ENCODE measurements at places on chromosomes 5 and 9.

DNA sequence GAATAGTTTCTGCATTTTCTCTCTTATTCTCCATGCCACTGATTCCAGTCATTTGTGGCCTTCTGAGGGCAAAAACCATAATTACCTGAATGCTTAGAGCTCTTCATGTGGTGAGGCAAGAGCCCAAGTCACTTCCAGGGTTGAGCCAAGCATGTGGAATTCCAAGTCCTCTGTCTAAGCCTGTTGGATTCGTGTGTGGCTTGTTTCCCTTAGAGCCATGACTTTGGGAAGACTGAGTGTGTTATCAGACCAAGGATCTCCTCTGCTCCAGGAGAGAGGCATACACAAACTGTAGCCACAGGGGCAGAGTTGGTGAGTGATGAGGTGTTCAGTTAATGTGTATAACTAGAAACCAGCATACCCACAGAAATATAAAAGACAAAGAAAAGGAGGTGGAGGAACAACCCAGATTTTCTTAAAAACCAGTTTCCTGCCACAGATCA is 27.1 kb downstream of the SLC22A5 start:
- no peak for DNase-seq

- DNase-seq: no peak
Observed at GRCh38 chr5:91417219-91417618, 34.1 kb upstream of the ARRDC3 start.

DNA sequence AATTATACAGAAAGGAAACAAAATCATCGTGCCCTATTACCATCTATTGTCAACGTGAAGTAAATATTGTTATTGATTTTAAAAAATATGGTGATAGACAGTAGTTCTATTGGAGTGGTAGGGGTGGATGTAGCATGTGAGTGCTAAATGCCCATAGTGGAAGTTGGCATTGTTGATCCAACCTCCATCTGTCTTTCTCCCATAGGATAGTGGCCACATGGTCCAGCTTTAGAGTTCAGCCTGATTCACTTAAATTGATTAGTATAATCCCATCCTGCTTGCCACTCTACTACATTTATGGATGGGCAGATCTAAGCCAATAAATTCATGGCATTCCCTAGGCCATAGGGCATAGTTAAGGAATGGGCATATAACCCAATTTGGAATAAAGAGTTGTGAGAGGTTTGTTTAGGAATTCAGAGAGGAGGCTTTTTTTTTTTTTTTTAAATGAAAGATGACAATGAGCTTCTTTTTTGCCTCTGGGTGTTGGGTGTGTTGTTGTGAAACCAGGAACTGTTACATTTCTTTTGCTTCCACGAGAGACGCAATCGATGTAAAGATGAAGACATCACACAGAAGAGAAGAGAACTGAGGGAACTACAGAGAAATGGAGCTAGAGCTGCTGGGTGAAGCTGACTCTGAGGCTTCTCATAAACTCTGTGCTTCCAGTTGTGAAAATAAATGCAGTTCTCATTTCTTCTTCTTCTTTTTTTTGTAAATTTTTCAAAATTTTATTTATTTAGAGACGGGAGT is 12.5 kb upstream of the CHD1 start:
- DNase-seq: no peak

DNA sequence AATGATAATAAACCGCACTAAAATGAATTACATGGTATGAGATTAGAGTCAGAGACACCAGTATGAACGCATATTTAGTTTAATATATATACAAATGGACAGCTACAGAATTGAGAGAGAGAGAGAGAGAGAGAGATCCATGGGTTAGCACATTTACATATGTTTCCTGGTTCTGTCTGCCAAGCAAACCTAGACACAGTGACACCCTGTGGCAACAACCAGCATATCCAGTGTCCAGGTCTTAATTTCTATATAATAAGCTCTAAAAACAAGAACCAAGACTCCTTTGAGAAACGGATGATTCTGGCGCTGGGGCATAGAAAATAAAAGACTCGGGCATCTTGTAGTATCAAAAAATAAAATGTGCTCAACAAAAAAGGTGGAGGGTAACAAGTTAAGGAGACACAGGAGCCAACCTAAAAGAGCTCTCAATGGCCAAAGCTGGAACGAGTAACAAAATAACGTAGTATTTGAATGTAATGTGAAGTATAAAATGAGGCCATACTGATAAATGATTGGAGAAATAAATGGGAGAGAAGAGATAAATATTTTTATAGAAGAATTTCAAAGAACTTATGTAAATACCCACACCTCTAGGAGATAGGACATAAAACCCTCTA is 84.5 kb downstream of the RFX3 start:
- peak; percentile 1 for DNase-seq

GRCh38 chr5:170408226-170408625 is 19.1 kb upstream of the KCNMB1 start:
- no peak for DNase-seq

DNA sequence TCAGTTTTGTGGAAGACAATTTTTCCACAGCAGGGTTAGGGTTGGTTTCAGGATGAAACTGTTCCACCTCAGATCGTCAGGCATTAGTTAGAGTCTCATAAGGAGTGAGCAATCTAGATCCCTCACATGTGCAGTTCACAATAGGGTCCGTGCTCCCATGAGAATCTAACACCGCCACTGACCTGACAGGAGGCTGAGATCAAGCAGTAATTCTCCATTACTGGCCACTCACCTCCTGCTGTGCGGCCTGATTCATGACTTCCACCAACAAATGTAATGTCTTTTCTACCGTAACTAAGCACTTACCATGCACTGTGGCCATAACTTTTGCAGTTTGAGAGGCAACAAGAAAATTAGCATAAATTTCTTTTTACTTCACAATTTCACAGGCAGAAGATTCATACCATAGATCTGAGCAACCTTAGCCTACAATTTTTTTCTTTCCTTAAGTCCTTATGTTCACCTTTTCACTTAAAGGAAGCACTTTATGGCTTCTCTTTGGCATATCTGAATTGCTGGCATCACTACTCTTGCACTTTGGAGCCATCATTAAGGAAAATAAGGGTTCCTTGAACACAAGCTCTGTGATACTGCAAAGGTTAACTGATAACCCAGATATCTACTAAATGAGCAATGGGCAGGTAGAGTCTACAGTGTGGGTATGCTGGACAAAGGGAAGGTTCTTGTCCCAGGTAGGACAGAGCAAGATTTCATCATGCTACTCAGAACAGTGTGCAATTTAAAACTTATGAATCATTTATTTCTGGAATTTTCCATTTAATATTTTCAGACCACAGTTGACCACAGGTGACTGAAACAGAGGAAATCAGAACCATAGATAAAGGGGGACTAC is 83.0 kb upstream of the IFNK start:
- DNase-seq: no peak

DNA sequence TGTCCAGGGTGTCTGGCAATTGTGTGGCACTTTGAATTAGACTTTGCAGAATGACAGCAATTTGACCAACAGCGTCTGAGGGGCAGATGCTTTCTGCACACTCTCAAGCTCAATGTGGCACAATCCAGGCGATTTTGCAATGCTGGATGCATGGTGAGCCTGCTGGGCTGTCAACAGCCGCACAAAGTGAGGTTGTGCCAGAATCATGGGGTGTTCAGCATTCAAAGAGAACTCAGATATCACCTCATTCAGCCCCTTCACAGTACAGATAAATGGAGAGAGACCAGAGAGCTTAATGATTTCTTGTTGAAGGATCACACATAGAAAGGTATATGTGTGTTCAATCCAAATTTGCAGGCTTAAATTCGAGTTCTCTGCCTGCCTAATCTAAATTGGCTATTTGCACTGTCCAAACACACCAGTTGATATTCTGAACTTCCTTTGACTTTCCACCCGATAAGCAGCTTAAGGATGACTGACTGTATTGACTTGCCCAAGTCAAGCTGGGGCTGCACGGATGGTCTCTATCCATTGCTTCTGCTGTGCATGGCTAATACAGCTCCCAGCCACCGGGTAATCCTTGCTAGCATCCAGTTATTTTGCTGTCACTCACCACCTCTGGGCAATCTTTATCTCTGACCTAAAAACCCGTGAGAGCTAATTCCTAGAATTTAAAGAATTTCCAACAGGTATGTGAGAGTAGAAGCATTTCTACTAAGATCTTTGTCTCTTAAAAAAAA is 157.9 kb upstream of the TAS2R1 start:
- DNase-seq: no peak

DNA sequence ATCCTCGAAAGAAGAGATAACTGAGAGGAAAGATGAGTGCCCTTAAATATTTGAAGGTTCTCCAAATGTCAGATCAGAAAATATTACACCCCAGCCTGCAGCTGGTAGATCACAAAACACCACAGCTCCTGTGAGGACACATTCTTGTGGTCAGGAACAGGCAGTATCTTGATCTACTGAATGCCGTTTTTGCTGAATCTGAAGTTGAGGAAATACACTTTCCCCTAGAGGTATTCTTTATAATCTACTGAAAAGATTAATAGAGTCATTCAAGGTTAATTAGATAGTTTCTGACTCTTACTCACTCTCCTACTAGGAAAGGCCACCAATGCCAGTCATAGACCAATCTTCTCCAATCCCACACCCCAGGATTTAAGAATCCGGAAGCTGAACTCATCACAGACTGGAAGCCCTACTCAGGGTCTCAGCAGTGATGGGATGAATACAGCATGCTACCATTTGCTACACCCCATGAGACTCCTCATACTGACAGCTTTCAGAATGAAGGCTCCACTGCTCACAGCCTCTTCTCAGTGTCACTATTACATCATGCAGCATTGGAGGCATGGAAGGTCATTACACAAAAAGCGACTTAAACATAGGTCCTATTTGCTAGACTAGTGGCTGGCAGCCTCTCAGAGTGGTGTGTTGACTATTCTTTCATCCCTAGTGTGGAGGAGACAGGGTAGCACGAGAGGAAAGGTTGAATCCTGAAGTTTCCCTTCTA is 143.9 kb upstream of the SLC1A3 start:
- DNase-seq: no peak

DNA sequence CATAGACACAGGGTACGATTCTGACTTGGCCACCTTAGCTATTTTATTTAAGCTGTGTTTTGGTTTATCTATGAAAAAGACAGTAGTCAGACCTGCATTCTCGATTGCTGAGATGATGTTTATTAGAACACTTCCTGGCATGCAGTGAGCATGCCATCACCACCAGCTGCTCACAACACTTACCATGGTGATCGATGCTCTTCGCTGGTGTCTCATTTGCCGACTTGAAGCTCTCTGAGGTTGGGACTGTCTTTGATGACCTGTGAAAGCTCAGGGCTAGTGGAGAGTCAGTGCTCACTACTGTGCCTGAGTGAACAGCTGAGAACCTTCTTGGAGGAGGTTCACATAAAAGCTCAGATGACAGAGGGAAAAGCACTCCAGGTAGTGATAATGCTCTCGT is 4.4 kb upstream of the C9orf153 start:
- no peak for DNase-seq

GRCh38 chr5:11037080-11037479 is 276.0 kb upstream of the DAP start:
- DNase-seq: no peak

GRCh38 chr5:125440905-125441304 is 694.5 kb upstream of the ZNF608 start:
- no peak for DNase-seq

- no peak for DNase-seq
Observed at GRCh38 chr5:32475334-32476097, 31.0 kb upstream of the ZFR start.

DNA sequence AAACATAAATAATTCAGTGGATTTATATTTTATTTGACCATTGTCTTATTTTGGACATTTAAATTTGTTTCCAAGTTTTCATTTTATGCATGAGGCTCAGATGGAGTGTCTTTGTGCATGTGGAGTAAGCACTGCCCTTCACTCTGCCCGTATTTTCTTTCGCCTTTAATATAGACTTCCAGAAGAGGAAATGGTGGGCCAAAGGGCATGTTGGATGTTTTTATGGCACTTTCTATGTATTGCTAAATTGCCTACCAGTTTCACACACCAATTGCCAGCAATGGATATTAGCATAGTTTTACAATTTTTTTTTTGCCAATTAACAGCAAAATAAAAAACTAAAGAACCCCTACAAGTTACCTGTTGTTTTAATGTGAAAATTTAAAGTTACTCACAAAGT is 38.4 kb downstream of the ZSWIM6 start:
- no peak for DNase-seq

- no peak for DNase-seq
Observed at GRCh38 chr9:119898316-119898715, 529.1 kb upstream of the BRINP1 start.

- DNase-seq: no peak
Observed at GRCh38 chr5:154743812-154744211, 11.4 kb upstream of the LARP1 start.

DNA sequence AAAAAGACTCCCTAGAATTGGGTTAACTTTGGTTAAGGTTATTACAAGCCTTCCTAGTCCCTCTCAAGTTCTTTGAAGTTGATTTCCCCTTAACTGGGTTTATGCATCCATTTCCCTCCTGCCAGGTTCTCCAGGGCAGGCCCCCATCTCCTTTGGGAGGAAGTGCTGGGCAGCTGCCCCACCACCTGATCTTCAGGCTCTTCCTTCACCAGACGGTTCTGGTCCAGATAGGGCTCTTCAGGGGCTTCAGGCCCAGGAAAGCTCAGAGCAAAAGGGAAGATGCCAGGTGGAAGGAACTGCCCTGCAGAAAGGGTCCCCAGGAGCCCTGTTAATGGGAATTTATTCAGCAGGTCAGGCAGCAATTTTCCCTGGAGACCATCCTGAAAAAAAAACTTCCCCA is 2.1 kb downstream of the SMIM32 start:
- no peak for DNase-seq

DNA sequence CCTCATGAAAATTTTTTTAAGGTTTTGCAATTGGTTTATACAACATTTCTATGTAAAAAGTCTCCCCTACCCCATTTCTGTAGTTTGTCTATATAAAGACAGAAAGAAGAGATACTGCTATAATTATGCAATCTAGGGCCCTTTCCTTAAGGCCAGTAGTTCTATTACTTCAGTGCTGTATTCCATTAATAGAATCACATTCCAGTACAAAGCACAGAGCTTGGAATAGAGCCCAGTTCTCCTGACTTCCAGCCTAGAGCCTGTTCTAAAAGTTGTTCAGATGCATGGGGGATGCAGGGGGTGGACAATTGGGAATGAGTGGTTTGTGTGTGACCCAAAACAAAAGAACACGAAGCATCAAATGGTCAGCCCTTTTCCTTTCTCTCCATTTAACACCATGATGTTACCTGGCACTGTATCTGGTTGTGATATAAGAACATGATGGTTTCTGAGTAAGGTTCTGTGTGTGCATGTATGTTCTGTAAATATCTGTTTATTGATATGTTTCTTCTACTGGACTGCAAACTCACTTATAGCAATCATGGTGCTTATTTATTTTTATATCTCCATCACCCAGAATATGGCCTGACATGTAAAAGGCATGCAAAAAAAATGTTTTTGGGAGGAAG is 8.2 kb upstream of the GRAMD2B start:
- DNase-seq: no peak

GRCh38 chr9:129887334-129888292 is 52.4 kb downstream of the USP20 start:
- no peak for DNase-seq

GRCh38 chr5:97172227-97172626 is 10.8 kb downstream of the RIOK2 start:
- no peak for DNase-seq

GRCh38 chr5:619444-619843 is 7.3 kb downstream of the CEP72 start:
- DNase-seq: no peak

GRCh38 chr9:98081477-98082219 is 25.1 kb downstream of the NANS start:
- no peak for DNase-seq

GRCh38 chr5:42984307-42984706 is 55.8 kb downstream of the ANXA2R start:
- no peak for DNase-seq

All from activated T-helper 1 cell treated with anti-CD3 and anti-CD28 coated beads, Interleukin-2, amount 50 U/mL, for 16 hours (primary cell).